Chondrocyte (in vitro differentiated cells): ENCODE measurements at places on chromosomes 2 and 18. TPM values are rescaled to one million over a fixed set of nuclear protein-coding genes. Genes with fewer than 3 reads are reported as not detected.

- no peak overlapping the region for H3K27ac ChIP-seq
- H3K4me1 ChIP-seq: peaks cover 32% of the 10 kb centered on the region
- H3K27me3 ChIP-seq: no peaks in the 10 kb centered on the region
- DNase-seq: no peak
- H3K4me3 ChIP-seq: no peak overlapping the region
These were observed 182.3 kb upstream of the PGAP1 start for GRCh38 chr2:197108758-197109157.

DNA sequence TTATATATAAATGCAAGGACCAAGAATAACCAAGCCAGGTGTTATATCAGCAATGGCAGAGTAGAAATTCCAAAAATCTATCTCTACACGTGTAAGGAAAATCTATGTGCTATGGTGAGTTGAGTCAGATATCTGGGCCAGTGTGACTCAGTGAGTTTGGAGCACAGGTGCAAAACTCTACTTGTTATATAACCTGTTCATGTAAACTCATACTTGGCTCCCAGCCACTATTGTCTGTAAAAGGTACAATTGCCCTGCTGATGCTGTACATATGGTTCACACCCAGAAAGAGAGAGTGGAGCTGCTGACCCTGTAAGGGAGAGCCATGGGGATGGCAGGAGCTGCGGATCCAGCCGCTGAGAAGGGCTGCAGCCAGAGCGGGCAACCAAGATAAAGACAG is 112.0 kb downstream of the TRABD2A start:
- H3K4me1 ChIP-seq: no peaks in the 10 kb centered on the region
- H3K4me3 ChIP-seq: no peak overlapping the region
- no peak for DNase-seq
- peaks cover 33% of the 10 kb centered on the region for H3K27me3 ChIP-seq
- H3K36me3 ChIP-seq: peaks cover 6% of the 10 kb centered on the region

- no peak for DNase-seq
- peaks cover 6% of the 10 kb centered on the region for H3K36me3 ChIP-seq
These were observed 7.8 kb downstream of the TIA1 start for GRCh38 chr2:70240599-70240998.

Gene TGOLN2
- 79.7 to 101 TPM (median 84.8 TPM) in 3 replicates for total RNA-seq

DNA sequence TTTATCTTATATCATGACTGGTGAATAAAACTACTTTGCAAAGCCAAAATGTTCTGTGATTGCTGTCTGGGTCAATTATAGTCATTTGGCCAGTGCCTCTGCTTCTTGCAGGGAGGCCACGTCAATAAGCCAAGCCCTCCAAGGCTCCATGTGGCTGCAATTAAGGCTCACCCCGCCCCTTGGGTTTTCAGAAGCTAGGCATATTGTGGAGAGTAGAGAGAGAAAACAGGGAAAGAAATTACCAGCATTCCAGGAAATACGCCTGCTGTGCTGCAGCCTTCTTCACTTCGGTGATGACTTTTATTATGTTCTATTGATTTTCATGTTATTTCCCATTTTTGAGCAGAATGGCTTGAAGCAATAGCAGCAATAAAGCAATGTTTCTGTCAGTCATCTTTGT is 319.7 kb downstream of the SOX11 start:
- DNase-seq: no peak
- H3K27ac ChIP-seq: no peak overlapping the region
- H3K4me3 ChIP-seq: no peak overlapping the region
- no peaks in the 10 kb centered on the region for H3K36me3 ChIP-seq
- H3K27me3 ChIP-seq: no peaks in the 10 kb centered on the region
- H3K4me1 ChIP-seq: peaks cover 13% of the 10 kb centered on the region

- peaks cover 2% of the 10 kb centered on the region for H3K36me3 ChIP-seq
- no peaks in the 10 kb centered on the region for H3K27me3 ChIP-seq
- peak overlapping the region; percentile 39 for H3K4me3 ChIP-seq
- H3K4me1 ChIP-seq: peaks cover 85% of the 10 kb centered on the region
- peak overlapping the region; percentile 96 for H3K27ac ChIP-seq
- DNase-seq: no peak
These were observed 199.1 kb downstream of the GLI2 start for GRCh38 chr2:120934574-120935338.

Gene ABHD3
- total RNA-seq: 3.7 to 6.8 TPM (median 4.3 TPM) in 3 replicates
